ENCODE measurements at places on chromosomes 2 and 18.

- DNase-seq, result no peak
Measured at GRCh38 chr18:6951336-6952090, 166.1 kb downstream of the LAMA1 start.

- no peak for DNase-seq
Measured at GRCh38 chr2:226906163-226906693, 70.4 kb downstream of the RHBDD1 start.

GRCh38 chr2:98205889-98206288 is 118.9 kb downstream of the VWA3B start:
- DNase-seq, result no peak

DNA sequence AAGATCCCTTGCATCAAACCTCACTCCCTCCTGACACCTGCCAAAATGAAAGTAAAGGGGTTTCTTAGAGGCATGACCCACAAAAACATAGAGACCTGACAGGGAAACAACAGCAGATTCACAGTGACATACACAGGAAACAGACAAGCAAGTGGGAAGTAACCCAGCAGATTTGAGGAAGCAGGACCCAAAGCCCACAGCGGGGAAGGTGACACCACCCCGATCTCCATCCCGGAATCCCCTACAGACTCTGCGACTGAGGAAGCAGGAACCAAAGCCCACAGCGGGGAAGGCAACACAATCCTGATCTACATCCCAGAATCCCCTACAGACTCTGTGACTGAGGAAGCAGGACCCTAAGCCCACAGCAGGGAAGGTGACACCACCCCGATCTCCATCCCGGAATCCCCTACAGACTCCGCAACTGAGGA is 21.6 kb downstream of the CIB4 start:
- no peak for DNase-seq

DNA sequence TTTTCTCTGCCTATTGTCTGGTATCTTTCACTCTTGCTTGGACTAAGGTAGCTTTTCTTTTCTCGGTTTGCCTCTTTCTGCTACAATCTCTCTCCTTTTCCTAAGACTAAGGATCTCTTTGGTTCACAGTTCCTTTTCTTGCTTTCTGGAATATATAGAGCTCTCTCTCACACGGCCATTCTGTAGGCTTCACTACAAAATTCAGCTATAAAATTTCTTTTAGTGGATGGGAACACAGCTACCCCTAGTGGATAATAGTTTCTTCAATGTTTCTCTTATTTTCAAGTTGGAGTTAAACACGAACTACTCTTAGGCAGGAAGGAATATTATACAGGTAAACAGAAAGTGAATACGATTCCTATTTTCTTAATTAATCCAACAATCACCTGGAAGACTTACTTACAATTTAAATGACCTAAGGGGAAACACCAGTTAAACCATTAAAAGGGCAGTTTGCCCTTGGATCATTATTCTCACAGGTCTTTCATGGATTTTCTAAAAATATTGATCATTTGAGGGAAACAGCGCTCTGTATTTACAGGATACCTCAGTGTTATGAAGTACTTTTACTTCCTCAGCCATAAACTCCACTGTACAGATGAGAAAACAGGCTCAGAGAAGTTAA is 140.5 kb downstream of the LRP2 start:
- DNase-seq, result no peak

DNA sequence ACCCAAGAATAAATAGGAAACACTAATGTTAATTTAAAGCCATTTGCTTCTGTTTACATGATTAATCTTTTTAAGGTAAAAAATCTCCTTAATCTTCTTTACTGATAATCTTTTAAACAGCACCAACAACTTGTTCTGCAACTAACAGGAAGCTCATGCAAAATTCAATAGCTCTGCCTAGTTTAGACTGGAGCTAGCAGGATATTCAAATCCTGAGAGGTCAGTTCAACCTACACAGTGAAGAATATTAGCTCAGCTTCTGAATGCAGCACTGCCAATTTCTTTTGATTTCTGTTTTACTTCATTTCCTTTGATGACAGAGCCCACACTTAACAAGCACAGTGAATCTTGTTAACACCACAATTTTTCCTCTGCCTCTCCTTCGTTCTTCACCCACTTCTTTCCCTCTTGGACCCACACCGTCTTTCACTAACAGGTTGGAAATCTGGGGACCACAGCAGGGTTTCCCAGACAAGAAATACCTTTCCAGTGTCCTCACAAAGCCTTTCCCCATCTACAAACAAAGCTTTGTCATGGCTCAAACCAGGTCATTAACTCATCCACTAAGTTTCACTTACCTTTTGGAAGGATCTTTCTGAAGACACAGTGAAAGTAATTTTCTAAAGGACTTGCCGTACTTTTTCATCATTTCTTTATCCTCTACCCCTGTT is 109.8 kb downstream of the STK39 start:
- no peak for DNase-seq

Data from activated naive CD4-positive, alpha-beta T cell treated with Interleukin-2 at 50 U/mL for 16 hours (primary cell).